ENCODE measurements at places on chromosomes 11 and 22.

DNA sequence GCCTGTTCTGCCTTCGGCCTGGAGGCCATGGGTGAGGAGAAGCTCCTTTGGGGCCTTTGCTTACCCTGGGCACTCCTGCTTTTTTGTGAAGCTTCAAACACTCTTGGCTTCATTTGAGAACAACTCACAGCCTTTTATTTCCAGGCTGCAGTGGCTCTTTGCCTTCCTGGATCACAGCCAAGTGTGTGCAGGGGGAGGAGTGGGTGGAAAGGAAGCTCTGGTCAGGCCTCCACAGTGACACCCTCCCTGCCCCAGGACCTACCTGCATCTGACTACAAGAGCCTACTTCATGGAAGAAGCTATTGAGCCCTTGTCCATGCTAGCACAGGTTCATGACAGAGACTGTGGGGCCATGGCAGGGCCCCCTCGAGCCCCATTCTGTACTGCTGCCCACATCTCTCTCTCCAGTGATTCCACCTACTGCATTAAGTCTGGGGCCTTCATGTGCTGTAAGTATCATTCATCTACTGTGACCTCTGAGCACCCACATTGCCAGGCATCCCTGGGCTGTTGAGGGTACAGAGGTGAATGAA lies 52.3 kb downstream of the GAB4 start:
- no peak for DNase-seq

DNA sequence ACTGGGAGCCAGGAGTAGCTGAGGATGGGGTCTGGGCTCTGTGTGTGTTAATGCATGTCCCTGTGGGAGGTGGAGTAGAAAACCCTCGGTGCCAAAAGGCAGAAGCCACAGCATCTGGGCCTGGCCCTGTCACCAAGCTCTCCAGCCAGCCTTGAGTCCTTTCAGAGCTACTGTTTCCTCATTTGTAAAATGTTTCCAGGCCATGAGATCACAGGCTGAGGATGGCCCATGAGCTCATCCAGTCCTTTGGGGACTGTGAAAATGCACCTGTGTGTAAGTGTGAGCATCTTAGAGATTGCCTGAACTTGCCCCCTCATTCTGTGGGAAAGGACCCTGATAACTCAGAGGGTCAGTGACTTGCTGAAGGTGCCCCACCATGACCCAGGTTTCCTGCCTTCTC lies 9.1 kb downstream of the ANKK1 start:
- no peak for DNase-seq

- DNase-seq: peak; percentile 61
Observed at GRCh38 chr22:43385770-43386641, 25.8 kb upstream of the MPPED1 start.

DNA sequence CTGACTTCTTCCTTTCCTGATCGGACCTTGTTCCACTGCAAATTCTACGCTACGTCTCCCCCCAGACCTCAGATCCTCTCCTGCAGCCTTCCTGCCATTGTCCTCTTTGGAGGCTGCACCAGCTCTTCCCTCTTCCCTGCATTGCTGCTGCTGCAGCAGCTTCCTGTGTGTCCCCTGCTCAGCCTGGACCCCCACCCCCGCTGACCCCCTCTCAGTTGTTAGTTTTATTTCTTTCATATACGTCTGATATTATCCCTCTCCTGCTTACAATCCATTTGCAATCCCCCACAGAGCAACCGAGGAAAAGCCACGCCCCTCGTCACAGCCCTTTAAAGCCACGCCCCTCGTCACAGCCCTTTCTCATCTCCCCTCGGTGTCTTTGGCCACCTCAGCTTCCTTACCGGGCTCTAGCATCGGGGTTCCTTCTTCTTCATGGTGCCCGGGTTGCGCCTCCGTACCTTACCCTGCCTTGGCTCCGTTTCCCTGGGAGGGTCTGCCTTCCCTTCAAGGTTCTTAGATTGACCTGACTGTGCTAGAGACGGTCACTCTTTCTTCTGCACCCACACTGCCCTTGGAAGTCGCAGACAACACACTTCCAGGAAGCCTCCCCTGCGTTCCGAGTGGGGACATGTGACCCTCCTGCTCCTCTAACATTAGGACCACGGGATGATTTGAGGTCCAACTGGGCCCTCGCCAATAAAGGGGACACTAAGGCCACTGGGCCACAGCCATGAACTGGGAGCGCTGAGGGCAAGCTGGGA lies 4.8 kb downstream of the MRGPRG start:
- DNase-seq: no peak

DNA sequence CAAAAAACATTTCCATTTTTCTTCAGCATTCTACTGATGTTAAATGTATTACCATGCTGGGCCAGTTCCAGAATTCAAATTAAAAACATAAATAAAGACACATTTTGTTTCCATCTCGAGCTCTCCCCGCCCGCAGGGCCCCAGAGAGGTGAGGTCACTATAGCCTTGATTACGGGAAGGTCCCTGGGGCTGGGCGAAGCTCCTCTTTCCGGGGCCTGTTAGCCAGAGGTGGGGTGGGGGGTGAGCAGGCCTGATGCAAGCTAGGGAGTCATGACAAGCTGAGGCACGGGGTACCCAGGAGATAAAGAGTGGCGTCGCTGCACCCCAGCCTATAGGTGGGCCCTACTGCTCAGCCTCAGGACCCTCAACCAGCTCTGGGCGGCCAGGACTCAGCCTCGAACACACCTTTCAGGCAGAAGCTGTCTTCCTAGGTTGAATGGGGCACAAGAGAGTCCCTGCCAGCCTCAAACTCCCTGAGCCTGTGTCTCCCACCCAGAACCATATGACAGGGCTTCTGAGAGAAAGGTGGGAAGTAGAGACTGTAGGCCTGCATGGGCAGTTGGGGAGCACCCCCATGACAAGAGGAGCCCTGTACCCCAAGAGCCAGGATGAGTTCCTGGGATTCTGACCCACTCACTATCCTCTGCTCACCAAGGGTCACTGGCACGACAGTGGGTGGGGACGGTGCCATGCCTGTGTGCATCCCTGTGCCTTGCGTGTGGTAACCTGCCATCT lies 34.8 kb downstream of the KCNQ1OT1 start:
- no peak for DNase-seq

DNA sequence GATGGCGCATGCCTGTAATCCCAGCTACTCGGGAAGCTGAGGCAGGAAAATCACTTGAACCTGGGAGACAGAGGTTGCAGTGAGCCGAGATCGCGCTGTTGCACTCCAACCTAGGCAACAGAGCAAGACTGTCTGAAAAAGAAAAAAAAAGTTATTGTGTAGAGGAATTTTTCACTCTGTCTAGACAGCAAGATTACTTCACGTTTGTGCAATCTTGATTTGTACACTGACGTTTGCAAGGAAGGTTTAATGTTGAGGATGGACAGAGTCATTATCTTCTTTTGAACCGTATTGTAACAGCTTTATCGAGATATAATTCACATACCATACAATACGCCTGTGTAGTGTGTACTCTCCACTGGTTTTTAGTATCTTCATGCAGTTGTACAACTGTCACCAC lies 3.7 kb downstream of the CTTN start:
- DNase-seq: no peak

DNA sequence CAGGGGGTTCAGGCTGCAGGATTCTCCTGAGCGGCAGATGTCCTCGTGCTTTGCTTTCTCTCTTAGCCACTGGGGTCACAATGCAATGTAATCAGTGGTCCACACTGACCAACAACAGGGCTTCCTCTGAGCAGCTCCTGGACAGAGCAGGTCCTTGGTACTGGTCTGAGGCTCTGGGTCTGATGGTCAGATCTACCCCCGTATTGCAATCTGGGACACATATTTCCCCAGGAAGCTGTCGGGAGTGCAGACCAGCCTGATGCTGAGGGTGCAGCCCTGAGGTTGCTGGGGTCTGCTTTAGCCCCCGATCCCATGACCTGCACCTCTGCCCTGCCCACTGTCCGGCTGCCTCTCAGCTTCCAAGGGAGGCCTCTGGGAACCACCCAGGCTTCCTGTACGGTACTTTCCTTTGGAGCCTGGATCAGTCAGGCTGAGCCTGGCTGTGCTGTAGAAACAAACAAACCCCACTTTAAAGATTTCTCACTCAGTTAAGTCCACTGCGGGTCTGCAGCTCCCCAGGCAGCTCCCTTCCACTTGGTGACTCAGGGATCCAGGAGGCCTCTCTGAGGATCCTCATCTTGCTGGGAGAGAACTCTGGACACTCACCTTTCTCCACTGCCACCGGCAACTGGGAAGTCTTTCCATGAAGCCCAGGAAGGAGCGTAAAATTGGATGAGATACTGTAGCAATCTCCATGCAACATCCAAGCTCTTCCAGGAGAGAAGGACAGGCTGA lies 1046.6 kb downstream of the TBC1D22A start:
- DNase-seq: no peak

- no peak for DNase-seq
Observed at GRCh38 chr11:120740380-120740779, 228.8 kb downstream of the GRIK4 start.

DNA sequence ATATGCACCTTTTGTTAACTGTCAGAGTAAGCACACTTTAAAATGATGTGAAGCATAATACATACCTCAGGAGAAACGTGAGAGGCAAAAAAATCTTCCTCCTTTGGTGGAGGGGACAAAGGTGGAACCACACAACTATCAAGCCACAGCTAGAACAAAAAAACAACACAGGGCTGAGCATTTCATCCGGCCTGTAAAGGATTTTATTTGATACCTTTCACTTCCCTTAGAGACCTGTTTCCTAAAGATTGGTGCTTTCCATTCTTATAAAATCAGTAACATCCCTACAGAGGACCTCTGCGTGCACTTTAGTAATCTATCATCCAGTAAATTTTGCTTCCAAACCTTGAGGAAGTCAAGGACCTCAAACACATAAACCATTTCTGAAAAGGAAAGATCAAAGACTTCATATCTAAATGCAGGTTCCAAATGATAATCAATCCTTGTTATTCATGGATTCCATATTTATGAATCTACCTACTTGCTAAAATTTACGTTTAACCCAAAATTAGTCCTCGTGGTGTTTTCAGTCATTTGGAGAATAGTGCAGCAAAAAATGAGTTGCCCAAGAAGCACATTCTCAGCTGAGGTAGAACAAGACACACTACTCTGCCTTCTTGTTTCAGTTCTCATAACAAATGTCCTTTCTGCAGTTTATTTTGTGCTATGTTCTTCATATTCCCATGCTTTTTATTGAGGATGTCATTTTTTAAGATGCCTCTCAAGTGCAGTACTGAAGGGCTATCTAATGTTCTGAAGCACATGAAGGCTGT lies 22.7 kb downstream of the ARFGAP3 start:
- no peak for DNase-seq

- no peak for DNase-seq
Observed at GRCh38 chr11:129945373-129945772, 50.0 kb upstream of the NFRKB start.

DNA sequence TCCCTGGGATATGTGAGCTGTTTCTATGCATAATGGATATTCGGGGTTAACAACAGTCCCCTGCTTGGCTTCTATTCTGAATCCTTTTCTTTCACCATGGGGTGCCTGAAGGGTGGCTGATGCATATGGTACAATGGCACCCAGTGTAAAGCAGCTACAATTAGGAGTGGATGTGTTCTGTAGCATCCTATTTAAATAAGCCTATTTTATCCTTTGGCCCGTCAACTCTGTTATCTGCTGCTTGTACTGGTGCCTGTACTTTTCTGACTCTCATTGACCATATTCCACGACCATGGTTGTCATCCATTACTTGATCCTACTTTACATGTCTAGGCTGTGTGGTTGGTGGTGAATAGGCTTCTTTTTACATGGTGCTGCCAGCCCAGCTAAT lies 1.3 kb downstream of the TUG1 start:
- DNase-seq: no peak

GRCh38 chr11:28146123-28146751 lies 38.0 kb downstream of the METTL15 start:
- DNase-seq: no peak

DNA sequence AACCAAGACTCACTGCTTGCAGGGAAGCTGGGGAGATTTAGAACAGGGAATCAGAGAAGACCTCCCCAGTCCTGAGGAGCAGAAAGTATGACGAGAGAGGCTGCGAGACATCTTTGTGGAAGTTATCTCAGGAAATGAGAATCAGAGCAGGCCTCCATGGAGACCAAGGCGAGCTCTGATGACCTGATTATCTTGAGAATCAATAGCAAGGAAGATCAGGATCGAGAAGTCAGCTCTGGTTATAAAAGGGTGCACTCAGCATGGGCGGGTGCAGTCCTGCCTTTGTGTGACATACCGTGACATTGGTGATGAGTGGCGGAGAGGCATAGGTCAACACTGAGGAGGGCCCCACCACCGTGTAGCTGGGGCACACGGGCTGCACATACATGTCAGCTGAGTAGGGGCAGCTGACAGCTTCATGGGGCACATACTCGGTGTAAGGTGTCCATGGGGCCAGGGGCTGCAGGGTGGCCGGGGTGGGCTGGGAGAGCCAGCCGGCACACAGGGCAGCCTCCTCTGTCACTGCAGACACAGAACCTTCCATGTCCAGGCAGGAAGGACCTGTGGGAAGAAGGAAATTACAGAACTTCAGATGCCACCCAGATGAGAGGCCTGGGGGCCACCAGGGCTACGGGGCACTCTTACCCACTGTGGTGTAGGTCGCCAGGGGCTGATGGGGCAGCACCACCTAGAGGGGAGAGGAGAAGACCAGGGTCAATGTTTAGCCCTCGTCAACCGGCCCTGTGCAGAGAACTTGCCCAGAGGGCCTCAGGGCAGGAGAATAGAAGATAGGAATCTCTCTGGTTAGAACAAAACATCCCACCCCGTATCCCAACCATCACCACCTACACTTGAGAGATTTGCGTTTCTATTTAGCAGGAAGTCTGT lies 21.7 kb downstream of the POU2AF1 start:
- DNase-seq: no peak

- no peak for DNase-seq
Observed at GRCh38 chr22:39114112-39114511, 17.1 kb downstream of the APOBEC3H start.

- DNase-seq: no peak
Observed at GRCh38 chr11:19959648-19960059, 200.6 kb downstream of the DBX1 start.

- DNase-seq: no peak
Observed at GRCh38 chr11:74650498-74650897, 58.1 kb downstream of the POLD3 start.

GRCh38 chr11:1749395-1750351 lies 722 bp downstream of the IFITM10 start:
- DNase-seq: no peak

DNA sequence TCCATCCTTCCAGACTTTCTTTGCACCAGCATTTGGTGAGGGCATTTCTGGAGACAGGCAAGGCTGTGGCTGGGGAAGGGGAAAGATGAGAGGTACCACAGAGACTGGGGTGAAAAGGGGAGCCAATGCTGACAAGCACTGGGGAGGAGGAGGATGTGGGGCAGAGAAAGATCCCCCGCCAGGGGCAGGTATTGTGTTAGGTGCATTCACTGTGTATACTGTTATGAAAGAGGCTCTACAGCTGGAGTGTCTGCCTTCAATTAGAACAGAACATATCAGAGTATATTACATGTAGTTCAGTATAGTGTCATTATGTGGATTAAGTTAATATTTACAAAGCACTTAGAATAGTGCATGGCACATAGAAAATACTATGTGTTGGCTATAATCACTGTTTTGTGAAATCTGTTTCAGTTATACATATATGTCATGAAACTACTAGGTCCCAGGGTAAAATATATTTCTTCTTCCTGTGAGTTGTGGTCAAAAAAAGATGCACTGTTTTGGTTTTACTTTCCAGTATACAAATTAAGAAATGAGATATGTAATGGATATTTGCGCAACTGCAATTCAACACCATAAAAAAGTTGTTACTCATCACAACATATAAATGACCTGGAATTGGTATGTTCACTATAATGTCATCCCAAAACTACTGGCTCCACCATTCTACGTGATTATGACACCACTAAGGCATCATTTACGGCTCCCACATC lies 8.4 kb downstream of the MSANTD2 start:
- DNase-seq: no peak

- DNase-seq: no peak
Observed at GRCh38 chr22:25621986-25622385, 57.5 kb downstream of the GRK3 start.

Data from central memory CD4-positive, alpha-beta T cell (primary cell).